ENCODE measurements at places on chromosomes 5 and 9.

- no peak for DNase-seq
Measured at GRCh38 chr5:78760366-78760765, 111.8 kb upstream of the LHFPL2 start.

DNA sequence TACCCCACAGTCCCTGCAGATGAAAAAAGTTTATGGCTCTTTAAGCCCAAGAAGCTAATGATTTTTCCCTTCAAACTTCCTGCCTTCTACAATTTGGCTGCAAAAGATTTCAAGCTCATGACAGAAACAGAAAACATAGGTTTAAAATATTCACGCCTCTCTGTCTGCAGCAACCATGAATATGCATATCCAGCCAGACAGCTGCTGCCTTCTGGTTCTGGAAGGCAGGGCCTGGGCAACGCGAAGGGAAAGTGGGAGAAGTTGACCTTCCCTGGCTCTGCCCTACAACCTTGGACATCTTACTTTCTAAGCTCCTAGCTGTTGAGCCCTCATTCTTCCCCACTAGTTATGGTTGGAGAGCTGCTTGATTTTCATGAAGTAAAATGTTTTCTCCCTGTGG is 64.8 kb upstream of the CLINT1 start:
- DNase-seq = no peak

DNA sequence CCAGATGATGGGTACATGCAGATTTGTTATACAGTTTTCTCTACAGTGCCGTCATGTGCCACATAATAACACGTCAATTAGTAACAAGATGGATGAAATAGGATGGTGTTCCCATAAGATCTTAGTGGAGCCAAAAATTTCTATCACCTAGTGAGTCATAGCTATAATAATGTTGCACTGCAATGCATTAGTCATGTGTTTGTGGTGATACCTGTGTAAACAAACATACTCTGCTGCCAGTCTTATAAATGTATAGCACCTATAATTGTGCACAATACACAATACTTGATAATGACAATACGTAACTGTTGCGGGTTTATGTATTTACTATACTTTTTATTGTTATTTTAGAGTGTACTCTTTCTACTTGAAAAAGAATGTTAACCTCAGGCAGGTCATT is 865.4 kb downstream of the MAT2B start:
- no peak for DNase-seq

GRCh38 chr9:112186695-112187094 is 11.6 kb upstream of the SUSD1 start:
- DNase-seq = no peak

- DNase-seq = no peak
Measured at GRCh38 chr5:88761269-88761850, 121.6 kb downstream of the MEF2C start.

DNA sequence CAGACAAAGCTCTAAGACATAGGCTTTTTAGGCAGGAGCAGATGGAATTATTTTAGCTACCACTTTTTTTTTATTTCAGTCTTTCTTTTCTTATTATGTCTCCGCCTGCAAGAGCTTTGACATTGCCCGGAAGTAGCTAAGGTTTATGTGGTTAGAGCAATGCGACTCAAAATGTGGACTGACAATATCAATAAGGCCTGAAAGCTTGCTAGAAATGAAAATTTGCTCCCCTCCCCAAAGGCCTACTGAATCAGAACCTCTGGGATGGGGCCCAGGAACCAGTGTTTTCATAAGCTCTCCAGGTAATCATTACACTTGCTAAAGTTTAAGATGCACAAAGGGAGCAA is 81.3 kb downstream of the SUSD1 start:
- no peak for DNase-seq

Data from GOT3 (cell line).